ENCODE measurements at places on chromosomes 11 and 22.

- no peak for DNase-seq
Measured at GRCh38 chr11:103681855-103682254, 354.6 kb upstream of the DDI1 start.

DNA sequence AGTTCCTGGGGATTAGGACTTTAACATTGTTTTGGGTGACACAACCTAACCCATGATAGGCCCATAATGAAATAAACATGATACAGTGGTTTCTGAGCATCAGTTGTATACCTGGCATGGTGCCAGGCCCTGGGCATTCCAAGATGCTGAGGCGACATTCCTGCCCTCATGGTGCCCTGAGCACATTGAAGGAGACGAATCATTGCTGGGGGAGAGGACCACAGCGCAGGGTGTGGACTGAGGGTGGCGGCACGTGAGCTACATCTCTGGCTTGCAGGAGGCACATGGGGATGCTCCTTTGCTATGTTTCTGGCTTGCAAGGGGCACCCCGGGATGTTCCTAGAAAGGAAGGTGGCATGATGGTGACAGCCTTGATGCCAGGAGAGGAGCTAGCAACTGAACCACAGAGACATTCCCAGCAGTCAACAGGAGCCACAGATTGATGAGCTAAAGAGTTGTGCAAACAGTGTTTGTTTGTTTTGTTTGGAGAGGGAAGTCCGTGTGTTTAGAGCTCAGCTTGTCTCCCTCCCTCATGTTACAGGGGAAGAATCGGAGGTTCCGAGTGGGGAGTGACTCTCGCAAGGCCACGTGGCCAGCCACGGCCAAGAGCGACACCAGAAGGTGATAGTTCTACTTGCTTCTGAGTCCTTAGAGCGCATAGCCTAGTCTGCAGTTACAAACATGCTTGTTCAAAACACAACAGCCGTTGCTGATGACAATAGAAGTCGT lies 106.4 kb downstream of the MIAT start:
- DNase-seq: peak; percentile 87

DNA sequence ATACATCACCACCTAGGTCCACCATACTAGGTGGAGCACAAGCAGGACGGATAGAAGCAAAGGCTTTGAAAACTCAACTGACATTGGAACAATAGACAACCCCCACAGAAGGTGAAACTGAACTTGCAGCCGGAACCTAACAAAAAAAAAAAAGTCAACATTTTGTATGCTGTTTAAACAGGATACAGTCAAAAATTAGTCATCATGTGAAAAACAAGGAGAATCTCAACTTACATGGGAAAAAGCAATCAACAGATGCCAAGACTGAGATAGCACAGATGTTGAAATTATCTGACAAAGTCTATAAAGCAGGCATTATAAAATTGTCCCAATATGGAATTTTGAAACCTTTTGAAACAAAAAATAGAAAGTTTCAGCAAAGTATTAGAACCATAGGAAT lies 123.8 kb downstream of the RAB38 start:
- peak; percentile 5 for DNase-seq

DNA sequence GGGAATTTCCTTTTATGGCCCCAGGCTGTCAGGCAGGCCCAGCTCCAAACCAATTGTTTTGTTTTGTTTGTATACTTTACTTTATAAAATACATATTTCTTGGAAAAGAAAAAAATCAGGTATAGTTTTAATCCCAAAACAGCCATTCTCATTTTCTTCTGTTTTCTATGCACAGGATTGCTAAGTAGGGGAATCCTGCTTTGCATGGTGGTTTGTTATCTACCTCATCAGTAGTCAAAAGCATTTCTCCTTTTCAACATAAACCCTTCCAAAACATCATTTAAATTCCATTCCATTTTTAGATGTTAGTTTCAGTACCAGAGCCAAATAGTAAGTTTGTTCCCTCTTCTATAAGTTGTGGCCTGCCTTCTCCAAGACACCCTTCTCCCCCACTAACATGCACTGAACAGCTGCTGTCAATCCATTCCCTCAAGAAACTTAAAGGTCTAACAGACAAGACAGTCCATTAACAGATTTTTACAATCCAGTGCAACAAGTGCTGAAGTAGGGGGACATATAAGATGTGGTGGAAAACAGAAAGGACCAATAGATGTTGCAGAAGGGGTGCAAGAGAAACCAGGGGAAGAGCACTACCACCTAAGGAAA lies 3.7 kb downstream of the ILK start:
- DNase-seq: no peak

- no peak for DNase-seq
Measured at GRCh38 chr11:90737444-90738050, 514.7 kb upstream of the CHORDC1 start.

GRCh38 chr11:91700854-91701253 lies 523.8 kb upstream of the FAT3 start:
- no peak for DNase-seq

DNA sequence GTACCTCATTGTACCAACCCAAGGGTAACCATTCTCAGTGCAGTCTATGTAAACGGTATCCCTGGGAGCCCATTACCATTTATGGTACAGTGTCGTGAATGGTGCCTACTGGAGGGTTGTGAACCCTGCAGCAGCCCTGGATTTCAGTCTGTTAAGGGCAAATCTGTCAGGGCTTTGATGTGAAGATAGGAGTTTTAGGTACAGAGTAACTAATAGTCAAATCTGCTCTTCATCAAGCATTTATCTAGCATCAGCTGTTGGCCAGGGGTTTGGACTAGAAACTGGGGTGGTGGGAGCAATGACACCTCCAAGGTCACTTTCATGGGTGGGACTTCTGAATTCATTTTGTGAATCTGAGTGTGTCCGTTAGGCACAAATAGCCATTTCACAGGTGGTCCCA lies 50.6 kb upstream of the RFPL3 start:
- DNase-seq: no peak

DNA sequence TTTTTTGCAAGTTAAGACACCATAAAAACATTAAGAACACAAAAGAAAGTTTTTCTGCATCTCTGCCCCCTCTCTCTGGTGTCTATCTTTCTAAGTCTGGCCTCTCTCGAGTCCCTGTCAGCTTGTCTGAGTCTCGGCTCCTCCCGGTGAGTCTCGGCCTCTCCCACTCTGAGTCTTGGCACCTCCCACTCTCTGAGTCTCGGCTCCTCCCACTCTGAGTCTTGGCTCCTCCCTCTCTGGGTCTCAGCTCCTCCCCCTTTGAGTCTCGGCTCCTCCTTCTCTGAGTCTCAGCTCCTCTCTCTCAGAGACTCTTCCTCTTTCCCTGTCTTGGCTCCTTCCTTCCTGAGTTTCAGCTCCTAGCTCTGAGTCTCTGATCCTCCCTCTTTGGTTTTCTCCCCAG lies 72.5 kb upstream of the AMPD3 start:
- peak; percentile 20 for DNase-seq

DNA sequence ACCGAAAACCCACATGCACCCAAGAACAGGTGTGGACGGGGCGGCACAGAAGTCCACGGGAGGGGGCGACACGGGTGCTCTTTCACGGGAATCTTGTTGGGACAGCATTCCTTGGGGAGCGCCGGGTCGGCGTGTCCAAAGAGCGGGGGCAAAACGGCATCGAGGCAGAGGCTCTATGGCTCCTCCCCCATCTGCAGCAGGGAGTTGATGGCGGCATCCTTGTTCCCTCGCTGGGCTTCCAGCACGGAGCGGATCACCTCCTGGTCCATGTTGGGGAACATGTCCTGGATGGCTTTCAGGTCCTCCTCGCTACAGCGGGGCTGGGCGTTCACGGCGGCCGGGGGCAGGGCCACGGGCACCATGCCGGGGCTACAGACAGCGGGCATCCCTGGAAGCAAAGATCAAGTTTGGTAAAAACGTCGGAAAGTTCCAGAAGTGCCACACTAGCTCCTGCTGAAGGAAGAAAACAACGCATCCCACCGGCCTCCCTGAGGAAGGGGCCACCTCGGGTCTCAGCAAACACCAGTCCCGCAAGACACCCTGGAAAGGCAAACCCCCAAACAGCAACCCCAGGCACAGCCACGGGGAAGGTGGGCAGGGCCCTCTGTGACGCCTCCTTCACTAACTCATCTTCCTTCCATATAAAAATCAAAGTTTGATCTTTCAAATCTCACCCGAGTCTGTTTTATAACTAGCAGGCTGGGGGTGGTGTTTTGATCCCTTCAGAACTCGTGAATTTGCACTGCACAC lies 32.4 kb downstream of the TOLLIP start:
- DNase-seq: no peak

All from urothelium cell line (cell line).